ENCODE measurements at places on chromosomes 7 and 10.

DNA sequence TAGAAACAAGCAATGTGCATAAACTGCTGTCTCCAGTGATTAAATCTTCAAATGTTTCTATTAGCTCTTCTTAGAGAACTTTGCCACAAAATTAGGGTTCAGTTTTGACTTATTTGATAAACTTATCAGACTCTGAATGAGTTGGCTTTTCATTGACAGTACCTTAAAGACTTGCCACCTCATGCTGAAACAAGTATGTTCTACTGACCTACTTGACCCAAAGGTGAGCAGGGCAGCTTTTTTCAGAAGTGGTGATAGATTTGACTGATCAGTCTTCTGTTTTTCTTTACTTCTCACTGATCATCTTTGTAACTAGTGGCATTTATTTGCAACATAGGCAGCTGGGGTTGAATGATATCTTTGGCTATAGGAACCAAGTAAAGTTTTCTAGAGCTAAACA is 7.8 kb downstream of the ZNF277 start:
- DNase-seq = no peak

DNA sequence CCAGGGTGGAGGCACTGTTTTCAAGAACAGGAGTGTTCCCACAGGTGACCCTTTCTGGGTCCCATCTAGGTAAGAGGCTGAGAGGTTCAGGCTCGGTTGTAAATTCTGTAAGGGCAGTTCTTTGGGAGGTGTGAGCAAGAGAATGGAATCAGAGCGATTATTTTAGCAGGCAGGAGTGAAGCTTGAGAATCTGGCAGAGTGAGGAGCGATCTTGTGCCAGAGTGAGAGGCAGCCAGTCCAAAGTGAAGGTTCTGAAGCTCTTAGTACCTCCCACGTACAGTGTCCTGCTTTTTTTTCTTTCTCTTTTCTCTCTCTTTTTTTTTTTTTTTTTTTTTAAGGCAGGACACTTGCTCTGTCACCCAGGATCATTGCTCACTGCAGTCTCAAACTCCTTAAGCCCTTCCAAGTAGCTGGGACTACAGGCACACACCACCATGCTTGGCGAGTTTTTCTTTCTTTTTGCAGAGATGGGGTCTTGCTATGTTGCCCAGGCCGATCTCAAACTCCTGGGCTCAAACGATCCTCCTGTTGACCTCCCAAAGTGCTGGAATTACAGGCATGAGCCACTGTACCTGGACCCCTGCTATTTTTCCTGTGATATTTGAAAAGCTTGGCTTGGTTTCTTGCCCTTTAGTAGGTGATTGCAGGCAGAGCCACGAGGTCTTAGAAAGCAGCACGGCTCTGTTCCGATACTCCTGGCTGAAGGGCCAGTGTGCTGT is 10.9 kb downstream of the POR start:
- DNase-seq = no peak

- peak; percentile 70 for DNase-seq
Measured at GRCh38 chr10:34766266-34766600, 48.9 kb downstream of the PARD3 start.

DNA sequence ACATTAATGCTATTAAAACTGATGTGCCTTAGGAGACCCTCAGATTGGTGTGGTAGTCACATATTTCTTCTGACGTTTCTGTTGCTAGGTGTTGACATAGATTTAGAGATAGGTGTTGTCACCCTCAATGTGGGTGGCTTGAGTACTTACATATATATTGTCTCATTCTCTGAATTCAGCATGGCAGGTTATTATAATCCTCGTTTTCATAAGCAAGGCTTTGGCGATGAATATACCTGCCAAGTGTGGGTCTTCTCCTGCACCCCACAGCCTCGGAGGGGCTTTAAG is 7.0 kb downstream of the FBH1 start:
- DNase-seq = no peak

All from left lung (tissue), 14 donors.